Activated B cell treated with CpG ODN at 0.5 μM for 24 hours (primary cell): ENCODE measurements at places on chromosomes 5 and 9.

DNA sequence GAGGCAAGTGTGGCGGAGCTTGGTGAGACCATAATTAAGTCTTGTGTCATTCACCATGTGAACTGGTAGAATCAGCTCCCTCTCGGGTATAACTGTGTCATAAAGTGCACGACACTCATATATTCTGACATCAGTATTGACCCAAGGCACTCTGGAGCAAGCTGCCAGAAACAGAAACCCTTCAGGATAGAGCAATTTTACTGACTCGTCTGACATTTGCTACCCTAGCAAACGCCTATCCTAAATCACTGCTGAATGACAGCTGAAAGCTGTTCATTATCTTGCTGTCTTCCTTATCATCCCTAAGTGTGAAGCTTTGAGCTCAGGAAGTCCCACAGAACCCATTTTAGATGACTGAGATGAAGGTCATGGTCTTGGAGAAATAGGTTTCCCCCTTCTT lies 27.8 kb downstream of the PTCH1 start:
- DNase-seq: no peak

GRCh38 chr5:126947146-126948010 lies 83.0 kb downstream of the MARCHF3 start:
- no peak for DNase-seq

DNA sequence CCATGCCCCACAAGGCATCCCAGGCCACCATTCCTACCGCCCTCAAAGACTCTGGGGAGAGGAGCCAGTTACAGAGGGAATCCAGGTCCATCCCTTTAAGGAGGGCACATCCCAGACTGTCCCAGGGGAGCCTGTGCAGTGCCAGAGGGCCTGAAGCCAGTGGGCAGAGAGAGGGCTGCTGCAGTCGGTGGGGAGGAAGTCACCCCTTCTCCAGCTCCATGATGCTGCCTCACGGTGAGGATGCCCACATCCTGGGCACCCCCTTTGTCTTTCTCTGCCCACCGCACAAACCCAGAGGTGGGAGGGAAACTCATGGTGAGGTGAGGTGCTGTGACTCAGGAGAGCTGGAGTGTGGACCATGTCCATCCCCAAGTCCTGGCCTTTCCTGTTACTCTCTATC lies 26.2 kb upstream of the ANKRD33B start:
- no peak for DNase-seq

DNA sequence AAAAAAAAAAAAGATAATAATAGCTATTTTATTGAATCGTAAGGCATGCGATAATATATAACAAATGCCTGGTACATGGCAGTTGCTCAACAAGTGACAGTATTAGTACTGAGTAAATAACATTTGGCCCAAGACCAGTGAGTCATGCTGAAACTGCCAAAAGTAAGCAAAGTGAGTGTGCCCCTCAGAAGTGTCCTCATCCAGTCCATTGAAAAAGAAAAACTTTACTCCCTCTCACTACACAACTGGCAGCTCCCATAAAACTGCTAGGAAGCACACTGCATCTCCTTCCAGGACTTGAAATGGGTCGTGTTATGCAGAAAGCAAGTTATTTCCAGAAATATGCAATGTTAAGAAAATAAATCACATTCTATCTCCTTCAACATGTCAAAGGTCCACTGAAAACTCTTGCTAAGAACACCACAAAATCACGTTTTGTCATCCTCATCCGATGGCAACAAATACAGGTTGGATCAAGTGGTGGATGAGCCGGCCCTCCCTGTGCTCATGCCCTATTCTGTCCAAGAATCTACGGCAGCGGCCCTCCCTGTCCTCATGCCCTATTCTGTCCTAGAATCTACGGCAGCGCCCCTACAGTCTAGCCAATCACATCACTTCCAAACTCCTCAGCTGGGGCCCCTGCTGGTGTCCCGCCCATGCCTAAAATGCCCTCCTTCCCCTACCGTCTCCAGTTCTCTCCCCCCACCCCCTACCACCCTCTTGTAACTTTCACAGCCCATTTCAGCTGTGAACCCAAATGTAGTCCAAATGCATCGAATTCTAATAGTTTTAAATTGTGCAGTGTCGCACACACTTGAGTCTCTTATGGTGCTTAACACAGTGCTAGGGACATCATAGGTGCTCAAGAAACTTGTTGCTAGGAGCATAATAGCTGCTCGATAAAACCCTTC lies 12.5 kb downstream of the PTCH1 start:
- DNase-seq: no peak

GRCh38 chr5:145922059-145922458 lies 14.3 kb upstream of the SH3RF2 start:
- DNase-seq: no peak

DNA sequence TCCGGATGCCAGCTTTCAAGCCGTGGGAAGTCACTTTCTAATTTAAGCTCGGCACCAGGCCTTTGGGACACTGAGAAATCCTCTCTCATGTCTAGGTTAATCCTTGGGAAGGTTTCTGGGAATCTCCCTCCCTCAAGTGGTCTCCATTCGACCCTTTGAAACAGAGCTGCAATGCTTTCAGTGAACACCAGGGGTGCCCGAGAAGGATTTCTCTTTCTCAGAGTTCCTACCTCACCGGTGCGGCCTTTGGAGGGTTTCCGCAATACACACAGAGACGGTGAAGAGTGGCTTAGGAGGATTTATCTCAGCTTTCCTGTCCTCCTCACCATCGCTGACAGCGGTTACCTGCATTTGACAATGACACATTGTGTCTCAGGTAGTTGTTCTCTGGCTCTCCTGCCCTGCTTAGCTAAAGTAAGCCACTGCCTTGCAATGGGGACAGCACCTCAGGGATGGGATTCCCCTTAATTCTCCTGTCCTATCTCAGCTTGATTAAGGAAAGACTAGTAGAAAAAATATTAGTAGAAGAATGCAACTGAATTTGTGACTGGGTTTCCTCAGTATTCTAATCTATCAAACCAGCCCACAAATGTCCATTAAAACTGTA lies 180.6 kb downstream of the GABRG2 start:
- no peak for DNase-seq

DNA sequence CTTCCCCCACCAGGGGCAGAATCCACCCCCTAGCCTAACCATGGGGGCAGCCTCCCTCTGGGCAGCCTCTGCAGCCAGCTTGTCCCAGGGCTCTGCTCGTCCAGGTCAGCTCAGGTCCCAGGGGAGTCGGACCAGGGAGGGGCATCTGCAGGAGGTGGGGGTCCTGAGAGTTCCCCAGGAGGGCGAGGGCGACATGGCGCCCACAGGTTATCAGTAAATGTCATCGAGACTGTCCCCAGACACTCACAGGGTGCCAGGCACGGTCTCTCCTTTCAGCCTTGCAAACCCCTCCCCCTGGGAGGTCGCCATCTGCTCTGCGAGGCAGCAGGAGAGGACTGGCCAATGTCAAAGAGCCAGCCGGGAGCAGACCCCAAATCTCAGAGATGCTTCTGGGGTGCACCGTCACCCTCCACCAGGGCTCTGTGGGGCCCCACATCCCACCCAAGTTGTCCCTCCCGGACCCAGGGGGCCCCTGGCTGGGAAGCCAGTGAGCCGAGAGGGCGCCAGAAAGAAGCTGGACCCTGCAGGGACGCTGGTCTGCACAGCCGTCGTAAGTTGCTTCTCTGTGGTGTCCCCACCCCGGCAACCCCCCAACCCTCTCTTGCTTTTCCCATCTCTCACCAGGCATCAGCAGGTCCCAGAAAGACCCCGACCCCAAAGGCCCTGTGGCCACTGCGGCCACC lies 69.3 kb downstream of the NTNG2 start:
- no peak for DNase-seq

- no peak for DNase-seq
Observed at GRCh38 chr5:181181650-181182565, 23.1 kb downstream of the TRIM7 start.
